ENCODE measurements at places on chromosomes 5 and 9.

- no peak for DNase-seq
These were observed 150.4 kb downstream of the SPOCK1 start for GRCh38 chr5:137348759-137349158.

- no peak for DNase-seq
These were observed 270.4 kb upstream of the DMRT1 start for GRCh38 chr9:571066-571465.

DNA sequence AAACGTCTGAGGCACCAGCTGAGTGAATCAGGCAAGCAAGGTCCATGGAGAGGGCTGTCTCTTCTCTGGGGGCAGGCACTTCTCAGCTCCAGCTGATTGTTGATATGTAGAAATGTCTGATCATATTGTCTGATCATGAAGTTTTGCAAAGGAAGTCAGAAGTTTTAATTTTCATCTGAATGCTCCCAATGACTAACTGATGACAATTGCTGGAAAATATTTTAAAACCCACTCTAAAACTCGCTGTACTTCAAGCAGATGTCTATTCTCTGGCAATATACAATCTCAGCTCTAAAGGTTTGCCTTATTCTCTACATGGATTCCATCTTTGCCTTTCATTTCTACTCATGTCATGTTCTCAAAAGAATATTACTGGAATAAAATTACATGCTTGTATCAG lies 12.7 kb downstream of the PLK2 start:
- no peak for DNase-seq

DNA sequence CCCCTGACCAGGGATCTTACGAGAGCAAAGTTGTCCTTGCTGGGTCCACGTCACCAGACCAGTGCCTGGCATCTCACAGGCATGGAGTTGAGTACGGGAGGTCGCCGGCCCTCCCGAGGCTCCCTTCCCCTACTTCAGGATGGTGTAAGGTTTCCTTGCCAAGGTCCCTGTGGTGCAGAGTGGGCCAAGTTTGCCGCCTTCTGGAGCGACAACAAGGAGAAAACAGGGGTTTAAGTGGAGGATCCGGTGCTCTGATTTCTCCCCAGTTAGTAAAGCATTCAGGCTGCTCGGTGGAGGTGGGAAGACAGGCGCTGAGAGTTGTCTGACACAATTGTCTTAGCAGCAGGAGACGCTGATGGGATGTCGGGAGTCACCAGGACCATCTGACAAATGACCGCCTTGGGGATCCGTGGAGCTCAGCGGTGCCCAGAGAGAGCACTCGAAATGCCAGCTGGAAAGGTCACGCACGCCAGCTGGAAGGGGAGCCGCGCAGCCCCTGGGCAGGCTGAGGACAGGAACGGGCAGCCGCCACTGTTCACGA lies 37.3 kb downstream of the ADAMTS2 start:
- DNase-seq = no peak

GRCh38 chr5:69415584-69415958 lies 655 bp downstream of the MARVELD2 start:
- no peak for DNase-seq

DNA sequence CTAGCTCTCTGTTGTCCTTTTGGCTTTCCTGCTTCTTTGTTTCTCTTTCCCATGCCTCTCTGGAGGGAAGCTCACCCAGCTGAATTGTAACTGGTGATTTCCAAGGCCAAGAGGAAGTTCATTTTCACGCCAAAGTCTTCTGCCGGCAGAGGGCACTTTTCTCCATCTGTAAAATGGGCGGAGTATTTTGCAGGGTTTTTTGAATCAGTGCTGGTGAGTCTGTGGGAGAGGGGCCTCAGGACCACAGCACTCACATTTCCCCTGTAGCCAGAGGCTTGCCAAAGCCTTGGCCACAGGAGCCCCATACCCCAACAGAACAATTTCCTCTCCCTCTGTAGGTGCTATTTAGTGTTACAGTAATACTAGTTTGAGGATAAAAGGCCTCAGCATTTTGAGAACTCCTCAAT lies 42.3 kb upstream of the MATR3 start:
- peak; percentile 78 for DNase-seq

GRCh38 chr5:14121552-14121951 lies 21.6 kb upstream of the TRIO start:
- DNase-seq = no peak

DNA sequence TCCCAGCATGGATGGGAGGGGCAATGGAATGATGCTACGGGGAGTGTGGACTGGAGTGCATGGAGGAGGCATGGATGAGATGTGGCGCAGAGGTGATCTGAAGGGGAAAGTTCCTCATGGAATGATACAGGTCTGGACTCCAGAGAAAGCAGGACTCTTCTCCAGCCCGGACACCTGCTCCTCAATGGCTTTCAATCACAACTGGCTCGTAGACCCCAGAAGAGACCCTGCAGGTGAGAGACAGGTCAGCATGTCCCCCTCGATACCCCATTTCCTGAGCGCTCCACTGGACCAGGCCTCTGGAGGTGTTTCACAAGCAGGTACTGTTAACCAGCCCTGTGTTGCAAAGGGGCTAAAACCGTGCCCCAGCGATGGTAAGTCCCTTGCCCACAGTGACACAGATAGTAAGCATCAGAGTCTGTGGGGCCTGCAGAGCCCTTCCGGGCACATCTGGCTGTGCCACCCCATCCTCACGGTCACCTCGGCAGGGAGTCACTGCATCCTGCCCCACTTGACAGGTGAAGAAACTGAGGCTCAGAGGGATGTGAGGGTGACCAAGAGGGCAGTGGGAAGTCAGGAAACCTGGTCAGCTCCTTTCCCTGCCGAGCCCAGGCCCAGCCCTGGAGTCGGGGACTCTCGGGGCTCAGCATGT lies 5.5 kb upstream of the DPM2 start:
- no peak for DNase-seq

- no peak for DNase-seq
These were observed 134.0 kb upstream of the TARS1 start for GRCh38 chr5:33306758-33307157.

DNA sequence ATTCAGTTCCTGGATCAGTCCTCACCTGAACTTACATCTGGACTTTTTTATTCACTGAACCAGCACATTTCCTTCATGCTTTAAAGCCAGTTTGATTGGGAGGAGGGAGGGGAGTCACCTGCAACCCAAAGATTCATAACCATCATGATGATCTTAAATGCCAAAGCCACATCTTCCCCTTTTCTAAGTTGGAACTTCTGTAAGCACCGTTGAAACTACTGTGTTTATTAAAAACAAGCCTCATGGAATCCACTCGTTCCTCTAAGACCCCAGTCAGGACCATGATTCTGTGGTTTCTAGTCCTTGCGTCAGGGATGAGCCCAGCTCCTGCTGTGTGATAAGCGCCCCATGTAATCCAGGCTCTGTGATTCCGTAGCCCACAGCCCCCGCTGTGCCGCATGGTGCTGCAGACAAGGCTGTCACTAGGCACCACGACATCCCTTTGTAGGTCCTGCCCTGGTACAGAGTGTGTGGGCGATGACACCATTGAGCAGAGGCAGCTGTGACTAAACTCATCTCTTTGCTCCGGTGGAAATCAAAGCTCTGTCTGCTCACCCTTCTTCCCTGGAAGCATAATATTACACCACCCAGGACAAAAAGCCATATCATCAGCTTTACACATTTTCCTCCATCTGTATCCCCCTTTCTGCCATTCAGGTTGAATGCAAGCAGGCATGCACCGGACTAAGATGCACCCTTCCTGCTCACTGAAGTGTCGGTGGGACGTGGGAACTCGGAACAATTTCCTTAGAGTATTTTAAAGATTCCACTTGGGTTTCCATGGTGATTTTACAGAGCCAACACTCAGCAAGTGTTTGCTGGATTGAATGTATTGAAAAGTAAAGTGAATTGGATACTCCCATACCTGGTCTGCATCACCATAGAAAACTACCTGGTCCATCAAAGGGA lies 132.0 kb upstream of the FSTL4 start:
- no peak for DNase-seq

- DNase-seq = peak; percentile 38
These were observed 85.3 kb upstream of the ADRB2 start for GRCh38 chr5:148740966-148741742.

DNA sequence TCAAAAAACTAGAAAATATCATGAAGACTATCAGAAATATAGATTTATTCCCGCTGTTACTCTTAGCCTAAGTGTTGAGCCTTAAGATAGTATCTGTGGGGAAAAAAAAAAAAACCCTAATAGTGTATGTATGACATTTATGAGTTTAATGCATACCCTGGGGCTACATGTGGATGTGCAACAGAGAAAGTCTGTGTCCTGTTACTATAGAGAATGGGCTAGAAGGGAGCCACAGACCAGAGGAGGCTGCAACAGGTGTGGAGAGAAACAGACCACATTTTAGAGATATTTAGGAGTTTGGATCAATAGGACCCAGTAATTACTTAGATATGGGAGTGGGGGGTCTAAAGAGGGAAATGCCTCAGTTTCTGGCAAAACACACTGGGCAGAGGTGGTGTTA lies 15.4 kb downstream of the RNF130 start:
- DNase-seq = no peak

DNA sequence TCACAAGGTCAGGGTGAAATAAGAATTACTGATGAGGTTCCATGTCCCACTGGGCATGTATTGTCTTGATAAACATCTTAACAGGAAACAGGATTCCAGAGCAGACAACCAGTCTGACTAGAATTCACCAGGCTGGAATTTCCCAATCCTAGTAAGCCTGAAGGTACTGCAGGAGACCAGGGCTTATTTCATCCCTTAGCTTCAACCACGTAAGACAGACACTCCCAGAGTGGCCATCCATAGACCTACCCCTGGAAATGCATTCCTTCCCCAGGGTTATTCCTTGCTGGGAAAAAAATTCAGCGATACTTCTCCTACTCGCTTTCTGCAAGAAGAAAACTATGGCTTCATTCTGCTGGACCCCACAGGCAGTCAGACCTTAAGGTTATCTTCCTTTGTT lies 785.4 kb downstream of the NR2F1-AS1 start:
- DNase-seq = no peak

DNA sequence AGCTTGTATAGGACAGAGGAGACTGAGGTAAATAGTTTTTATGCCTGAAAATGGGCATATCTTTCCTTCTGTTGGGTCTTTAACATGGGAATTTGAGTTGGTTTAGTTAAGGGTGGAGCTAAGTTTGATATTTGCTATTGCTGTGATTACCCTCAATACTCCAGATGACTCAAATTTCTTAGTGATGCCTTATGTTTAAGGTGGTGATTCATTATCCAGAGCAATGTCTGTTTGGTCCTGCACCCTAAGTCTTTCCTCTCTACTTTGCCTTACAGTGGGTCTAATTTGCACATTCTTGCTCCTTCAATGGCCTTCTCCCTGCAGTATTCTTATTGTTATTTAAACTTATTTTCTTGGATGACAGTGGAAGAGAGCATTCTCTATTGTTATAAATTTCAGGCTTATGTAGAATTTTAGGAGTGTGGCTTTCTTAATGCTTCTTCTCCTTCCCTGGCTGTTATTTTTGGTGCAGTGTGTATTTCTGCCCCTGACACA lies 312.9 kb upstream of the RPS23 start:
- no peak for DNase-seq

DNA sequence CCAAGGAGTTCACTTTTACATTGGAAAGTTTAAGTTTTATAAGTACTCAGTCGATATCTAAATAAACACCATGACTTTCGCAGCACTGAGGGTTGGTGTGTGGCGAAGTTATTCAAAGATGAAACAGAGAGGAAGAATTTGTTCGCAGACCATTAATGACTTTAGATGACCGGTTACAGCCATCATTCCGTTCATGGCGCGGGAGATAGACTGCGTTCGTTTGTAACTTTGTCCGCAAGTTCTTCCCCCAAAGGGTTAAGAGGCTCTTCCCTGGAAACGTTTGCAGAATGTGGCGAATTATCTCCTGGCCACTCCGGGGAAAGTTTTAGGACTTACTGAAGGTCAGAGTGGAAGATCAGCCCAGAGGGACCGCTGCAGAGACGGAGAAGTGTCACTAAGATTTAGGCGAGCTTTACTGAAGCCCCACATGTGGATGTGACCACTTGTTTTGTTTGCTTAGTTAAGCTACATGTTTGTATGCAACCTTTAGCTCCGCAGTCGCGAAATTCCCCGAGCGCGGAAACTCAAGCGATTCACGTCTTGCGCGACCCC lies 2.2 kb upstream of the FOXD1 start:
- no peak for DNase-seq

- DNase-seq = no peak
These were observed 483 bp downstream of the FBXL7 start for GRCh38 chr5:15500325-15501001.

DNA sequence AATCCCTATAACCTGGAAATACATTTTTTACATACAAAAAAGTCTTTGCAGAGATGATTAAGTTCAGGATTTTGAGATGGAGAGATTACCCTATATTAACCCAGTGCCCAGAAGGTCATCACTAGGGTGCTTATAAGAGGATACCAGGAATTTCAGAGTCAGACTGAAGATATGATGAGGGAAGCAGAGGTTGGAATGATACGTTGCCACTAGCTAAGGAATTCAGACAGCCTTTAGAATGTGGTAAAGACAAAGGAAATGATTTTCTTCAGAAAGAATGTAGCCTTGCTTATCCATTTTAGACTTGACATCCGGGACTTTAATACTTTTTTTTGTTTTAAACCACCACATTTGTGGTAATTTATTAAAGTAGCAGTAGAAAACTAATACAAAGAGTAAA lies 2176.8 kb upstream of the C9orf72 start:
- no peak for DNase-seq

DNA sequence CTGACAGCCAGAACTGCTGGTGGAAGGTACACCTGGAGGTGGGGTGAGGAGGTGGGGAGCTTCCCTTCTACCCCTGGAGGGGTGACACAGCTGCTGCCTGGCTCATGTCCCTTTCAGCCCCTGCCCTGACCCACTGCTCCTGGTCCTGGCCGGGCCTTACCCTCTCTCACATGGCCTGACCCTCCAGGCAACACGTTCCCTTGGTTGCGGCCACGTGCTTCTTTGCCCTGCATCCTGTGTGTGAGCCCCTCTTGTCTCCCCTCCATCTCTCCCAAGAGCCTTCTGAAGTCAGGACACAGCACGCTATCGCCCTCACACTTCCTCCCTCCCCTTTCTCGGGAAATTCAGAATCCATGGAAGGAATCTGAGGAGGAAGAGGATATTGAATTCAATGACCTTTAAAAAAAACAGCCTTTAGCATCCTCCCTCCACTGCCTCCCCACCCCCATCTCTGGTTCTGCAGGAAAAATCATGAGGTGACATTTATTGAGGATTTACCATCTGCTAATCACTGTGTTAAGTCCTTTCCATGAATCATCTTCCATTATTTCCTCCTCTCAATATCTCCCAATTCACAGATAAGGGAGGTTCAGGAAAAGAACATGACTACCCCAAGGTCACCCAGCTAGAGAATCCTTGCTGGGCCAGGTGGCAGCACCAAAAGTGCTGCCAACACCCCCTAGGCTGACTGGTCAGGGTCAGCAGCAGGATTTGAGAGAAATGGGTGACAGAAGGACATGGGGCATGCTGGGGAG lies 8.3 kb downstream of the AQP3 start:
- DNase-seq = no peak

GRCh38 chr5:174376056-174376455 lies 330.6 kb downstream of the NSG2 start:
- DNase-seq = no peak

- no peak for DNase-seq
These were observed 98.5 kb downstream of the ARL15 start for GRCh38 chr5:54211912-54212311.
